Fibroblast of gingiva (primary cell): ENCODE measurements at places on chromosomes 4 and X.

DNA sequence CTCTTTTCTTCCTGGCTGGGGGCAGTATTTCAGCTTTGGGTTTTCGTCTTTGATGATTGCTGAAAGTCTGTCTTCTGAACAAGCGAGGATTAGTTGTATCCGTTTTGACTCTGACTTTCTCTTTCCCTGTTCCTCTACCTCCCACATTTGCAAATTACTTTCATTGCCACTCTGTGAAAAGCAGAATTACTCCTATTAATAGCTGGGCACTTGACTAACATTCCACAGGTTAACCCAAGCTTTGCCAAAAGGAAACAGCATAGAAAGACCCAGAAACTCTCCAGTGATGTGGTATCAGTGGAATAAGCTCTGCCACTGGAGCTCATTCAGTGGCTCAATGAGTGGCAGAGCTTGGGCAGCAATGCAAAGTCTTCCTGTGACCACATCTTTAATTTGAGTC, 238.9 kb downstream of the PALLD start:
- no peak for DNase-seq

DNA sequence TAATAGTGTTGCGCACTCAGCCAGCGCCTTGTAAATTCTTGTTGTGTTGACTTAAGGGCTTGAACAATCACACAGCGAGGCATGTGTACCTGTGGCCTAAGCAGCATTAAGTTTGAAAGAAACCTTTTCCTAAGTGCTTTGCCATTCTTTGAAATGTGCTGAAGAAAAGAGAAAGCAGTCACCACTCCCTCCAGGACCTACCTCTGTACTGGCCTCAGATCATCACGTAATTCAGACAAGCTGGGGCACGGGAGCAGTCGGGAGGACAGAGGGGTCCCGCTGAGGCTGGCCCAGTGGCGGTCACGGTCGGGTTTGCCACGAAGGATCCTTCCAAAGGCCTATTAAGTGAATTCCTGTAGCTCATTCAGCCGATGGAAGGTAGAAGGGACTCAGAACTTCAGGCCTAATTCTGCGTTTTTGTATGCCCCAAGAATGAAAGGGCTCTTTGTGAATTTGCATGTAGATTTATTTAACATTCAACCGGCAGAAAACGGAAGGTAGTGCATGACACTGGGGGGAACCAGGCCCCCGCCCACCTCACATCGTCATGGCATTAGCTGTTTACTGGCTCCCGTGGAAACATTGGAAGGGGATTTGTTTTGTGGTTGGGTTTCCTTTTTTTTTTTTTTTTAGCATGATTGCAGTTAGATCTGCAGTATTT, 106.3 kb downstream of the TRAPPC11 start:
- no peak for DNase-seq

- no peak for DNase-seq
Measured at GRCh38 chrX:102018208-102018607, 86.4 kb upstream of the ZMAT1 start.

- DNase-seq = no peak
Measured at GRCh38 chr4:76377481-76377901, 43.5 kb downstream of the CCDC158 start.

DNA sequence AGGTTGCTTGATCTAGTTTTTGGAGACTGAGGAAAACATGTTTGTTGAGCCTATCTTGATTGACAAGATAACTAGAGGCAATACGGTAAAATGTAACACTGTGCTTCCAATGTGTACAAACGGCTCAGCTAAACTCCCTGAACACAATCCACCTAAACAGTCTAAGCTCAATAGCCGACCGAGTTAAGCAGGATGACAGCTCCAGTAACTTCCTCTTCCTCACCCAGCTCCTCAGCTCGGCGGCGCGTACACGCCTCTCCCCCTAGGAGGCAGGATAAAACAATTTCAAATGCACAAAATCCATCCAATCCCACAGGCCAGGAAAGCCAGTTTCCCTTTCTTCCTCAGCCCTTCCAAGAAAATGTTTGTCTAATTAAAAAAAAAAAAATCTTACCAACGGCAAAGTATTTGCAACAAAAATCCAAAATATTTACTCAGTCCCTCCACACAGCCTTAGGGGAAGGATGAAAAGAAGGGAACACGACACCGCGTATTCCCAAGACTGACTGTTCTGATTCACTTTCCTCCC, 1.0 kb downstream of the CNOT6L start:
- peak; percentile 81 for DNase-seq

- DNase-seq = peak; percentile 77
Measured at GRCh38 chr4:74755486-74755885, 38.8 kb downstream of the BTC start.
